HCT116 (cell line): ENCODE measurements at places on chromosomes 2 and 18. TPM values are rescaled to one million over a fixed set of nuclear protein-coding genes. Genes with fewer than 3 reads are reported as not detected.

AQP12B gene
- not detected for total RNA-seq

OTOF gene
- 0.10 TPM for total RNA-seq

CROCC2 gene
- not detected for total RNA-seq

COL6A3 gene
- total RNA-seq, result 1.2 TPM

DTNB gene
- total RNA-seq, result 30.2 TPM

- no peaks in the 10 kb centered on the region for H3K27me3 ChIP-seq
- no peak for DNase-seq
- no peaks in the 10 kb centered on the region for H3K4me1 ChIP-seq
- H3K4me3 ChIP-seq, result no peak overlapping the region
Observed at GRCh38 chr2:152759290-152760072, 41.1 kb downstream of the ARL6IP6 start.

GRCh38 chr18:23894661-23895175, 119.8 kb upstream of the TTC39C start:
- no peak overlapping the region for H3K27ac ChIP-seq
- no peak for DNase-seq
- no peaks in the 10 kb centered on the region for H3K27me3 ChIP-seq
- peaks cover 4% of the 10 kb centered on the region; the same call in 1 of the 2 replicates for H3K4me1 ChIP-seq
- no peak overlapping the region for H3K4me3 ChIP-seq

RAB6D gene
- total RNA-seq, result 0.17 TPM

DNA sequence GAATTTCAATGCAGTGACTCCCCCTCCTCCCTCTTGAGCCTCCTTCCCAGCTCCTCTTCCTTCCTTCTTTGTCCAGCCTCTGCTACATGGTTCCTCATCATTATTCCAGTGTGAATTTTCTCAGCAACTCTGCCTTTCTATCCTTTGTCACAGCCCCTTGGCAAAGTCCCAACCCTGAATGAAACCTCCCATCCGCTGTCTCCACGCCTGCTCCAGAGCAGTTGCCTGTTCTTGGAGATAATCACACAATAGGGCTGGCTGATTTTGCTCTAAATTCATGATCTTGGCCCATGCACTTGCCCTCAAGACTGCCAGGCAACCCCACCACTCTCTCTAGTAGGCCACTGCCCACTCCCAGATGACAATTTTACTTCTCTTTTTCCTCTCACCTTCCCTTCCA, 61.4 kb downstream of the BCL2L11 start:
- H3K4me3 ChIP-seq, result no peak overlapping the region
- H3K4me1 ChIP-seq, result peaks cover 9% of the 10 kb centered on the region
- no peak for DNase-seq
- no peaks in the 10 kb centered on the region for H3K36me3 ChIP-seq
- H3K27ac ChIP-seq, result no peak overlapping the region

DNA sequence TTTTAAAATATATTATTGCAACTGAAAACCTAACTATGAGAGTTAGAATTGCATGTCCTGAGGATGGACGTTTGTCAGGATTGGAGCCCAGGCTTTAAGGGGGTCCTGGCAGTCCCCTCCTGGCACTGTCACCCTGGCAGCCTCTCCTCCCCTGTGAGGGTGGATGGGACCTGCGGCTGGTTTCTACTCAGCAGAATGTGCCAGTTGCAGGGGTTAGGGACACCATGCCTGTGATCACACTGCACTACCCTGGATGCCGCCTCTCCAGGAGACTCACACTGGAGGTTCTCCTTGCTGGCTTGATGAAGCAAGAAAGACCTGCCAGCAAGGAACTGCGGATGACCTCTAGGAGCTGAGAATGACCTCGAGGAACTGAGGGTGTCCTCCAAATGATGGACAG, 356.7 kb upstream of the MYT1L start:
- H3K27ac ChIP-seq, result no peak overlapping the region
- H3K4me1 ChIP-seq, result no peaks in the 10 kb centered on the region
- peaks cover 28% of the 10 kb centered on the region for H3K27me3 ChIP-seq
- no peak for DNase-seq

KIAA2012 gene
- not detected for total RNA-seq

SUPT7L gene
- 25.2 TPM for total RNA-seq

DNA sequence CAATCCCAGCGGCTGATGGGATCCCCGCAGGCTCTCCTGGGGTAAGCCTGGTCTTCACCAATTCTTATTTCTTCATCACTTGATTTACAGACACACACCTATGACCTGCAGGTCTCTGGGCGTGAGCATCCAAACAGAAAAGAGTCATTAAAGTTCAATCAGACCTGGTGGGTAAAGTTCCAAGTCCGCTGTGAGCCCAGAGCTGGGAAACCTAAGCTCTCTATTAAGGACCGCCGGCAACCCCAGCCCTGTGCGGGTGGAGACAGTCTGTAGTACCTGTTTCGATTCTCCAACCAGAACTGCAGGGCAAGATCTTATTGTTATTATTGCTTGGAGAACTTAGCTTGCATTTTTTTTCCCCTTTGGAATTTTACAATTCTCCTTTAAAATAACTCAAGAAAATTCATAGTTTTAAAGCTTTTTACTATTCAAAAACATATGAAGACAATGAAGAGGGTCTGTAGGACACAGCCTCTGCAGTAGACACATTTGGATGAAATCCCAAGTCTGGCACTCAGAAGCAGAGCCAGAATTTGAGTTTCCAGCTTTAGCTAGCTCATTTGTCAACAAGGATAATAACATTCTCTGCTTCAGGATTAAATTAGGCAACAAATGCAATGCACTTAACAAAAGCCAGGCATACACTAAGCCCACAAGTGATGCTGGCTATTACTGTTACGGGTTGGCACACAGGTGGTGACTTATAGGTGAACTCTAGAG, 376.4 kb downstream of the INSIG2 start:
- no peak overlapping the region for H3K4me3 ChIP-seq
- no peaks in the 10 kb centered on the region for H3K4me1 ChIP-seq
- H3K27ac ChIP-seq, result no peak overlapping the region

GRCh38 chr18:62037012-62037742, 144.4 kb upstream of the RNF152 start:
- no peaks in the 10 kb centered on the region for H3K36me3 ChIP-seq
- H3K4me3 ChIP-seq, result no peak overlapping the region
- no peaks in the 10 kb centered on the region for H3K4me1 ChIP-seq
- no peak overlapping the region for H3K27ac ChIP-seq
- no peaks in the 10 kb centered on the region for H3K27me3 ChIP-seq

KIAA1328 gene
- 5.2 TPM for total RNA-seq

DNA sequence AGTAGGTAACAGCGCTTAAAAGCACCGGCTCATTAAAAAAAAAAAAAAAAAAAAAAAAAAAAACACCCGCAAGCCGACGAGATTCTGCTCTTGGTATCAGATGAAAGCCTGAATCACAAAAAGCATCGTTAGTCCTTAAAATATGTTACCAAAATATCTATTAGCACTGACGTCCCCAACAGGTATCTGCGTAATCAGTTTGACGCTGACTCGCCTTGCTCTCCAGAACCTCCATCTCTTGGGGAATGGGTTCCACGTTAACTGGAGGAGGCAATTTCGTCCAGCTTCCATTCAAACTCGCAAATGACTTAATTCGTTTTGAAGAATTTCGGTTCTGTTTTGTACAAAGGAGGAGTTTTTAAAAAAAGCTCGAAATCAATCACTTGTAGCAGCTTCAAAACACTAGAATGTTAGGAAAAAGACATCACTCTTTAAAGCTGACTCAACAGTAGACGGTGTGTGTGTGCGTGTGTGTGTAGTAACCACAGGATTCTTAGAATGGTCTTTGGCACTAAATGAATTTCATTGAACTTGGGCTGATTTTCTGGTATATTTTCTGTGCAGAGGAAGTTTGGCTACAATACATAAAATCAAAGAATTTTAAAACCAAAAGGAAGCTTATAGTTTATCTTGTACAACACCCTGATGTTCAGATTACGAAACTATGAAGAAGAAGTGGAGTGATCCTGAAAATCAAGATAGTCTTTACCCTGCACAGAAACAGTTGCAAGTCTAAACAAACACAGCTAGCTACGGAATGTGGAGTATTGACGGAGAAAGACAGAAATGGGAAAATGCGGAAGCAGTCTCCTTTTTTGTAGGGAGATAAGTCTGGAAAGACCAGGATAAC, 1.1 kb upstream of the PGAP1 start:
- H3K27me3 ChIP-seq, result no peaks in the 10 kb centered on the region
- H3K36me3 ChIP-seq, result no peaks in the 10 kb centered on the region
- peak overlapping the region; percentile 74; the same call in 1 of the 2 replicates for H3K27ac ChIP-seq
- no peak for DNase-seq

DNA sequence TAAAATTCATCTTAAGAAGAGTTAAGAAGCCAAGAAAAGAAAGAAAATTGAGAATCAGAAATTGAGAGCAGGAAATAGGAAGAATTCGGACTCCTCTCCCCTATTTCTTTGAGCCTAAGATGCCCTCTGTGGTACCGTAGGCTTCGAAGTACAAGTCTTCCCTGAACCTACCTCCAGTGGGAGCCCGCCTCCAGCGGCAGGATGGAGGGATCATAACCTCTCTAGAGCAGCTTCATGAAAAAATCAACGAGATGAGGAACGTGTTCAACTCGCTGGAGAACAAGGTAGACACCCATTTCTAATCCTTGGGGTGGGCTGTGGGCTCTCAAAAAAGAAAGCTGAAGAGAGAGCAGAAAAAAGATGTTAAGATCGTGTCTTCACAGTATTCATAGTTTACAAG, 36.3 kb downstream of the ARHGEF33 start:
- H3K36me3 ChIP-seq, result no peaks in the 10 kb centered on the region
- no peaks in the 10 kb centered on the region for H3K27me3 ChIP-seq
- DNase-seq, result no peak
- no peak overlapping the region for H3K27ac ChIP-seq

DNA sequence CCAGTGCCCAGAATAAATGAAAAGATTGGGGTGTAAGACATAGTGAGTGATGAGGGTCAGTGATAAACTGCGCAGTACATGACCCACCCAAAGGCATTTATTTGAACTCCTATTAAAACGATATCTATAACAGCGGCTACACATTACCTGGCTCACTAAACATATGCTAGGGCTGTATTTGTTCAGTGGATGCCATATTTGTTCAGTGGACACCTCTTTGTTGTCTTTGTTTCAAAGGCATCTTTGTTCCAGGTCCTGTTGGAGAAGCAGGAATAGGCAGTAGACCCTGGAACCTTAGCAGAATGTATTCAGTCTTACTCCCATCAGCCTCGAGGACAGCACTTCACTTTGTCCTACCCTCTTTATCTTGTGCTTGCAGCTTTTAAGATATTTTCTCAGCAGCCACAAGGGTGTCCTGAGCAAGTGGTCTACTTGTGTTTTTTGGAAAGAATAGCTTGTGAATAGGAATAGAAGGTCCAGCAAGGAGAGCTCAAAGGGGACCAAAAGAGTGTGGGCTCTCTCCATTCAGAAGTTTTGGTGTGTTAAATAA, 650.8 kb upstream of the FANCL start:
- no peak for DNase-seq
- no peaks in the 10 kb centered on the region for H3K4me1 ChIP-seq
- no peak overlapping the region for H3K4me3 ChIP-seq

- H3K4me1 ChIP-seq, result no peaks in the 10 kb centered on the region
- no peaks in the 10 kb centered on the region for H3K27me3 ChIP-seq
- H3K36me3 ChIP-seq, result no peaks in the 10 kb centered on the region
- no peak for DNase-seq
- no peak overlapping the region for H3K4me3 ChIP-seq
Observed at GRCh38 chr2:196260546-196260945, 89.2 kb upstream of the STK17B start.

DNA sequence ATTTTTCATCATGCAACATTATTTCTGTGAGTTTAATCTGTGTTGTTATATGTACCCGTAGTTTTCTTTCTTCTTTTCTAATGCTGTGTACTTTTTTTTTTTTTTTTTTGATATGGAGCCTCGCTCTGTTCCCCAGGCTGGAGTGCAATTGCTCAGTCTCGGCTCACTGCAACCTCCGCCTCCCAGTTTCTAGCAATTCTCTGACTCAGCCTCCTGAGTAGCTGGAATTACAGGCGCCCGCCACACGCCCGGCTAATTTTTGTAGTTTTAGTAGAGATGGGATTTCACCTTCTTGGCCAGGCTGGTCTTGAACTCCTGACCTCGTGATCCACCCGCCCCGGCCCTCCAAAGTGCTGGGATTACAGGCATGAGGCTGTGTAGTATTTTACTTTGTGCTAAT, 155.4 kb downstream of the GALR1 start:
- no peak overlapping the region for H3K4me3 ChIP-seq
- no peaks in the 10 kb centered on the region for H3K36me3 ChIP-seq
- no peak for DNase-seq
- H3K4me1 ChIP-seq, result no peaks in the 10 kb centered on the region
- no peaks in the 10 kb centered on the region for H3K27me3 ChIP-seq
- no peak overlapping the region for H3K27ac ChIP-seq

- no peaks in the 10 kb centered on the region for H3K36me3 ChIP-seq
- no peaks in the 10 kb centered on the region for H3K27me3 ChIP-seq
- H3K27ac ChIP-seq, result no peak overlapping the region
- DNase-seq, result no peak
Observed at GRCh38 chr18:22975508-22975907, 42.4 kb downstream of the RBBP8 start.

CNRIP1 gene
- total RNA-seq, result not detected

SLC4A5 gene
- total RNA-seq, result 0.91 TPM

DNA sequence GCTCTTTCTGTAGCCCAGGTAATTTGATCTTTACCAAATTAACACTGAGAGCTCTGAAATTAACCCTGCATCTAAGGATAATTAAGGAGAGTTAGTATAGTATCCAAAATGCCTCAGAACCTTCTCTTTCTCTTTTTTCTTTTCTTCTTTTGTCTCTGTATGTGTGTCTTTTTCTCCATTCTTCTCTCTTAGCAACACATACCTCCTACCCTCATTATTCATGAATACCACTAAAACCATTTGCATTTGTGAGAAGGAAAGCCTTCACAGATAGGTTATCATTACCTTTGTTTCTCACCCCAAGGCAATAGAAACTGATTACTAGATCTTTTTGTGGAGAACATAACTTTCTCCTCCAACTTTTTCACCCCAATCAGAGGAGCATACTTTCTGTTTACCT, 376.5 kb upstream of the NXPH2 start:
- no peak for DNase-seq
- H3K27ac ChIP-seq, result no peak overlapping the region
- H3K27me3 ChIP-seq, result no peaks in the 10 kb centered on the region
- H3K36me3 ChIP-seq, result no peaks in the 10 kb centered on the region
